H1 (cell line): ENCODE measurements at places on chromosomes 2 and 18.

GRCh38 chr18:25446972-25447371, 95.0 kb upstream of the ZNF521 start:
- DNase-seq = no peak

DNA sequence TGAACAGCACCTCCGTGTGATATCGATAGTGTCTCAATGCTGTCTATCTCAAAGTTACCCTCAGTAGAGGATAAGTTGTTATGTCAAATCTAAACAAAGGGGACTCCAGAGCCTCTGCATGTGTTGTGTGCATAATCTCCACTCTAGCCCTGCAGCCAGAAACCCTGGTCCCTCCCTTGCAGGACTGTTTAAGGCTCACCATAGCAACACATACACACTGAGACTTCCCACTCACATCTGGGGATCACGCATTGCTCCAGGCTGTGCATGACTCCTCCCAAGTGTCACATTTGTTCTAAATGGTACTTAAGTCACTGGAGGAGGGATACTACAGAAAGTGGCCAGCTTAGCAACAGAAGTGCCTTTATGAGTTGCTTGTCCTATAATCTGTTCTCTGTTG, 258.6 kb upstream of the CRIM1 start:
- DNase-seq = no peak

DNA sequence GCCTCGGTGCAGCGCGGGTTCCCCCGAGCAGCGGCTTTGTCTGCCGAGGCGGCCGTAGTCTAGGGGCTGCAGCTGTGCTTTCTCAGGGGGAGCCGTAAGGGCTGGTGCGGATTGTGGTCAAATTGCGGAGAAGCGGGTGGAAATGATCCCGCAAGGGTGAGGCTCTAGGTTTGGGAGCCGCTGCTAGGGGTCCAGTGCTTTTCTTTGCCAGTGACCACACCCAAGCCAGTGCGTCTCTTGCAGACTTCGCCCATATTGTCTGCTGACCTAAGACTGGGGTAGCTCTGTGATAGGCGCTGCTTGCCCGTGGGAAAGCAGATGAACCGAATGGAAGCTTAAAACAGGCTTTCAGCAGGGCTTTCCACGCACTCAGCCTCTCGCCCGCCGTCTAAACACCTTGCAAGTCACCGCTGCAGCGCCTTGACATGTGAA, 2.1 kb downstream of the DPYSL5 start:
- DNase-seq = no peak

- DNase-seq = no peak
These were observed 59.1 kb downstream of the REV1 start for GRCh38 chr2:99430614-99431291.

GRCh38 chr2:72082021-72082601, 65.6 kb downstream of the CYP26B1 start:
- DNase-seq = no peak

DNA sequence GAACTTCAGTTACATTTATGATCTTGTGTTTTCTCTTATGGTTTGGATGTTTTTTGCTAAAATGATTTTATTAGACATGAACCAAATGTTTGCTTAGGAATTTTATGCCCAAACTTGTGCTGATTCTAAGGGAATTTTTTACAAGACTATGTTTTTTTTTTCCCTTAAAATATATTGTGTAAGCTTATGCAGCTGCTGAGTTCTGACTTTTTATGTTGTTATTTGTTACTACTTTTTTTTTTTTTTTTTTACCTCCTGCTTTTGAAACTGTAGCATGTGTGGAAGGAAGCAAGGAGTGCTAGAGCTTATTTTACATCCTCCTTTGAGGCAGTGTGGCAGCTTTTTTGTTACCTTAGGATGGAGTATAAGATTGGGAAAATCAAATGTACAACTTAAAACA, 6.0 kb upstream of the DNAH7 start:
- no peak for DNase-seq

- no peak for DNase-seq
These were observed at the start of gene SPR for GRCh38 chr2:72887032-72887739. TSS of gene SPR (plus strand) at chr2:72887408. CDS start at chr2:72887433, 25 bp downstream.

- no peak for DNase-seq
These were observed 52.1 kb upstream of the EPB41L5 start for GRCh38 chr2:119960821-119961220.

DNA sequence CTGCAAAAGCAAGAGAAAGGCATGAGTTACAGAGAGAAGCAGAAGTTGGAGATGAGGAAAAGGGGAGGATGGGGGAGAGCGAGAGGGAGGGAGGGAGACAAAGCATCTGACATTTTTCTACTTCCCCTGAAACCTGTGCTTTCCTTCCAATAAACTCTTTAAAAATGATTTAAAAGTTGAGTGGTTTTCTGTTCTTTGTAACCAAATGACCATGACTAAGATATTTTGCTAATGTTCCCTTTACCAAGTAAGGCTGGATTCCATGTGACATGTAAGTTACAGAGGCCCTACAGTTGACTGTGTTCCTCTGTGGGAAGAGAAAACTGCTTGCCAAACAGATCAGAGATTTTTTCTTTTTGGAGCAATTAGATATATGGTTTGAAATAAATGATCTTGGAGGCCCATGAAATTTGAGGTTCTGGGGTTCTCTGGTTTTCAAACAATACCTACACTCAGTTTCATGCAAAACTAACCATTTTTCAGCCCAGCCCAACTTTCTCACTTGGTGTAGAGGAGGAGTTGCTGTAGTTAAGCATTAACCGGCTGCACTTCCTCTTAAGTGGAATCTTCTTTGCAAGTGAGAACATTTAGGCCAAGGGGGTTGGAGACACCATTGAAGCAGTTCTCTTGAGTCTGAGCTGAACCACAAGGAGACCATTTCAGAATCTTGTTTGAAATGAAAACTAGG, 34.5 kb downstream of the INSIG2 start:
- no peak for DNase-seq

DNA sequence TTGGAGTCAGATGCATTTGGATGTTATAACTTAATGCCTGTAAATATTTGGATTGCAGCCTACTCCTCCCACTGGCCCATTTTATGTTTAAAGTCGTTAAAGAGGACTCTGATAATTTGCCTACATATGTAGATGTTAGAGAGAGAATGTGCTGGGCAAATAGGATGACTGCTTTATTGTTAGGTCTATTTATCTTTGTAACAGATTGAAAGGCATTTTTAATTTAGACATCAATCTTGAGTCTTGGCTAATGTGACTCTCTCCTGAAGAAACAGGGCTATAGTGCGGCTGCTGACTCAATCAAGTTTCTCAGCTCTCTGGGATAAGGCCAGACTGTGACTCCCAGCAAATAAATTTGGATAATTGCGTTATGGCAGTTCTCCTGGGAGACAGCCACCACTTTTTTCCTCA, 1101.4 kb downstream of the CBLN2 start:
- DNase-seq = no peak

- no peak for DNase-seq
These were observed 9.4 kb upstream of the CRYBA2 start for GRCh38 chr2:219002395-219003266.

- no peak for DNase-seq
These were observed 164.9 kb downstream of the SMAD7 start for GRCh38 chr18:48785736-48786454.

DNA sequence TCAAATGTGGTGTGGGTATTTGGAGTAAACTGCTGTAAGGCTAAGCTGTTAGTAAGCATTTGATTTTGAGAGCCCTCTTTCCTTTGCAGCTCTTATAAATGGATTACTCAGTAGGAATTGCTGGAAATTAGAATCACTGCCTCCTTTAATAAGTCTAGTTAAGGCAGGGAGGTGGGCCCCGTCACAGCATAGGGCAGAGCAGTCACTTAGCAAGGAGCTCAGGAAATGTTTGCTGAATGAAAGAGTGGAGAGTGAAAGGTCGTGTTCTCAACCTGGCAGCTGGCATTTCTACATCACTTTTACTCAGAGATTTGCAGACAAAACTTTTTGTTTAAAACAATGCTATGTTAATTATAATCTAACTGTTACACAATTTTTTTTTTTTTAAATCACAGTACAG, 25.5 kb downstream of the ITGA6 start:
- no peak for DNase-seq

DNA sequence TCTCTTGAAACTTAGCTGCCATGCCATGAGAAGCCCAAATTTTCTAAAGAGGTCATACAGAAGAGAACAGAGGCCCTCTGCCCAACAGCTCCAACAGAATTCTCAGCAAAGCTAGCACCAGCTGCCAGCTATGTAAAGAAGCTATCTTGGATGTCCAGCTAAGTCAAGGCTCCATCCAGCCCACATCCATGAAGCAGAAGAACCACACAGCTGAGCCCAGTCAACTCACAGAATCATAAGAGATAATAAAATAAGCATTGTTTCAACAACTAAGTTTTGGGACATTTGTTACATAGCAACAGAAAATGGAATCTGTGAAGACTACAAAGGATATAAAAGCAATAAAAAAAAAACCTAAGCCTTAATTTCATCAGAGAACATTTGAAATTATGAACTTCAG, 434.3 kb downstream of the TXNL1 start:
- DNase-seq = no peak

DNA sequence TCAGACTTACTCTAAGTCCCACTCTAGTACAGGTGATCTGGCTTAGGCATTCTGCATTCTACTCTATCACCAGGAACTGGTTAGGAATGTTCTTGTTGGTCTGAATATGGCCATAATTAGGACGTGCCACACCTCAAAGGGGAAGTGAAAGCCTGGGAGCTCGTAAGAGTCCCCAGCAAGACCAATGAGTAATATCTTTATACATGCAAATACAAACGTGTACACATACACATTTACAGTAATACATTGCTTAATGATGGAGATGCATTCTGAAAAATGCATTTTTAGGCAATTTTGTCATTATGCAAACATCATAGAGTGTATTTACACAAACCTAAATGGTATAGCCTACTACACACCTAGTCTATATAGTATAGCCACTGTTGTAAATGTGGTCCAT, 19.5 kb upstream of the ERCC3 start:
- DNase-seq = no peak

DNA sequence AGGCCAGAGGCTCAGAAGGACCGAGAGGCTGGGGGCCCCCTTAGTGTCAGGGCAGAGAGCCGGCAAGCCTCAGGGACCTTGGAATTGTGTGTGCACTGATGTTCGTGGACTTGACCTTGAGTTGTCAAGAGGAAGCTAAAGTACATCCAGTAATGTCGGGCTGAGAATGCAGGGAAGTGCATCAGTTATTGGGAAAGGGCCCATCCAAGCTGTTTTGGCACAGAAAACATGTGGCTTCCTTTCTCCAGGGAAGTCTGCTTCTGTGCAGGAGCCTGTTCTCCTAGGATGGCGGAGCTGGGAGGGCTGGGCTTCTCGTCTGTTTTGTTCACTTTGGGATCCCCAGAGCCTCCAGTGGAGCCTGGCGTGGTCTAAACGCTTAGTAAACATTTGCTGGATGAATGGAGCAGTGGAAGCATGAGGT, 23.7 kb downstream of the ATOH8 start:
- DNase-seq = no peak

DNA sequence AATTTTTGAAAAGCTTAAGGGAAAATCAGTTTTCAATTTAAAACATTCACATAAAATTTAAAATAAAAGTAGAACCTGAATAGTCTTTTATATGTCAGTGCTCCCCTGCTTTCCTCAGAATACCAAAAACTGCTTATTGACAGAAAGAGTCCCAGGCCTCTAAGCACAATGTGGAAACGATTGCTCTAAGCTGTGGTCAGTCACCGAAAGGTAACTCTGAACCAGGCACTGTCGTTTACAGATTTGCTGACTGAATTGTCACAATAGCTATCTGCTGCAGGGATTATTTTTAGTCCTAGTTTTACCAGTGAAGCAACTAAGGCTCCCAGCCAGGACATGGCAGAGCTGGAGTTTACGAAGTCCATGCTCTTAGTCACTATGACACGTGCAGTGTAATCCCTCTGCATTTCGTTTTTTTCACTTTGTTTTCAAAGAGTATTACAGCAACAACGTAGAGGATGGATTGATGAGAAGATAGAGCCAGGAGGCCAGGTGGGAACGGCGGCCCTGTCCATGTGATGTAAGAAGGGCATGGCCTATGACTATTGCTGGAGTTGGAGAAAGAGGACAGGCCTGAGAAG, 28.1 kb upstream of the TMEM247 start:
- no peak for DNase-seq

GRCh38 chr2:68774569-68775271, 40.1 kb downstream of the ARHGAP25 start:
- no peak for DNase-seq

- DNase-seq = no peak
These were observed 18.2 kb downstream of the SP9 start for GRCh38 chr2:174353004-174353403.

- DNase-seq = no peak
These were observed 314.9 kb downstream of the AFF3 start for GRCh38 chr2:99827296-99827999.

GRCh38 chr2:121377646-121378045, 92.6 kb upstream of the TFCP2L1 start:
- no peak for DNase-seq

DNA sequence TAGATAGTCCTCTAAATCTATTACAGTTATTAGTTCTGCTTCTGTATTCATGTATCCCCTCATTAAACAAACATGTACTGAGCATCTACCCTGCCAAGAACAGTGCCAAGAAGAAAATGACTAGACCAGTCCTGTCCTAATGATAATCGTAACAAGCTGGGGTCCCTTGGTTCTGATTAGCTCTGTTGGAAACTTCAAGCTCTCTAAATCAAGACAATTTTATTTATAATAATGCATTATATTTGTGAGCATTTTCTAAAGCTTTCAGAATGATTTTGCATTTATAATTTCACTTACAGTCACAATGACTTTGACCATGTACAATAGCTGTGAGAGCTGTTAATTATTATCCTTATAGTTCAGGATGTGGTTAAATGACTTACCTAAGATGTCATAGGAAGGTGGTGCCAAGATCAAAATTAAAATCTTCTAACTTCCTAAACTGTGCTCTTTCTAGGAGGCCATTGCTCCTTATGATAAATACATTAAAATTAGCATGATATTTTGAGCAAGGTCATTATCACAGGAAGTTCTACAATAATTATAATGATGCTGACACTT, 336.5 kb upstream of the SLC39A10 start:
- DNase-seq = no peak

DNA sequence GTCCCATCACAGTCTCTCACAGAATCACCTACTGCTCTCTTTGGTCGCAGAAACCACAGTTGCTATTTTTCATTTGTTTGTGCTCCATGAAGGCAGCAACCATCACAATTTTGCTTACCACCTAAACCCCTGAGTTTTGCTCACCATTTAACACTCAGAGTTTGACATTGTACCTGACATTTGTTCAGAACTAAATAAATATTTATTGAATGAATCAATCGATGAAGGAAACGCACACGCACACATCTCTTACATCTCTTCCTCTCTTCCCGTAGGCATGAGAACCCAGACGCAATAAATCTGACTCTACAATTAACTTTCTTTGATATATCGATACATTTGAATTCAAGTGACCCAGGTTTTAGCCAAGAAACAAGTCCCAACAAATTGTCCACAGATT, 105.5 kb upstream of the RNF152 start:
- no peak for DNase-seq

GRCh38 chr2:210922419-210922818, 366.0 kb downstream of the CPS1 start:
- DNase-seq = no peak

DNA sequence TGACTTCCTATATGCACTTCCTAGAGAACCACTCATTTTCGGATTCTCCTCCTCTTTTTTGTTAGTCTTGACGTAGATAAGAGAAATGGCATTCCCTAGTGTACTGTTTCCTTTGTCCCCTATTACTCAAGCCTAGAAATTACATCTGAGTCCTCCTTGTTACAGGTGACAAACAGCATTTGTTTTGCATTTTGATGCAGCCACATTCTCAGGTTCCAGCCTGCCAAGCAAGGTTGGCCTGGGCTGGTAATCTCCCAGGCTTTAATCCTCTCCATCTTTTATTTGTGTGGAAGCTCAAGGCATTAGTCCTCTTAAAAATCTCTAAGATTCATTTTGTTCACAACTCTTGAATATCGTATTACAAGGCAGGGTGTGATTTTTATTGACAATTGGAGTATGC, 318.0 kb upstream of the NRP2 start:
- DNase-seq = no peak
